ENCODE measurements at places on chromosomes 11 and 22.

DNA sequence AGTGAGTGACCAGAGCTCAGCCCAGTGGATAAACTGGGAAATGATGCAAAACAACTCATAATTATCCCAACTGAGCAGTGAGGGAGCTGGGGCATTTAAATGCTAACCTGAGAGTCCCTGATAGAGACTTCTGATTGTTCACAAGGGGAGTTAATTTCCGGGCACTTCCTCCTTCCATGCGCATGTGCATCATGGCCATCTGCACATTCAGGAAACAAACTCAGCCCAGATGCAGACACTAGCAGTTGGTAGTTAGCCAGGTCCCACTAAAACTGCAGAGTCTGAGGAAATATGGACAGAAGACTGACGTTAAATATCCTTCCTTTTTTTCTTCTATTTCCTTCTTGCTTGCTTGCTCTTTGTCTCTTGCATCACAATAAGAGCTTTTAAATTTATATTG lies 852.1 kb upstream of the LRRC4C start:
- no peak for DNase-seq

DNA sequence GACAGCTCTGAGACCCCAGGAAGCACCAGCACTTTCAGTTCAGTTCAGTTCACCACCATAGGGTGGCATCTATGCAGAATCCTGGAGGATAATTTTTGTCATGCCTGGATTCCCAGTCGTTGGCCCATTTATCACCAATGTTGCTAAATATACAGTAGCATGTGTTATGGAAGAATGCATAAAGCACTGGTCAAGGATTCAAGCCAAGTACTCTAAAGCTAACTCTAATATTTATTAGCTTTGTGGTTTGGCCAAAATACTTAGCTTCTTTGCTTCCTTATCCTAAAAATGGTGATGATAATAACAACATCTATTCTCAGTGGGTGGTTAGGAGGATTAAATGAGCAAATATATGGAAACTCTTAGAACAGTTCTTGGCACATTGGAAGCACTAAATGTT lies 294.7 kb upstream of the ZC3H12C start:
- DNase-seq, result no peak

DNA sequence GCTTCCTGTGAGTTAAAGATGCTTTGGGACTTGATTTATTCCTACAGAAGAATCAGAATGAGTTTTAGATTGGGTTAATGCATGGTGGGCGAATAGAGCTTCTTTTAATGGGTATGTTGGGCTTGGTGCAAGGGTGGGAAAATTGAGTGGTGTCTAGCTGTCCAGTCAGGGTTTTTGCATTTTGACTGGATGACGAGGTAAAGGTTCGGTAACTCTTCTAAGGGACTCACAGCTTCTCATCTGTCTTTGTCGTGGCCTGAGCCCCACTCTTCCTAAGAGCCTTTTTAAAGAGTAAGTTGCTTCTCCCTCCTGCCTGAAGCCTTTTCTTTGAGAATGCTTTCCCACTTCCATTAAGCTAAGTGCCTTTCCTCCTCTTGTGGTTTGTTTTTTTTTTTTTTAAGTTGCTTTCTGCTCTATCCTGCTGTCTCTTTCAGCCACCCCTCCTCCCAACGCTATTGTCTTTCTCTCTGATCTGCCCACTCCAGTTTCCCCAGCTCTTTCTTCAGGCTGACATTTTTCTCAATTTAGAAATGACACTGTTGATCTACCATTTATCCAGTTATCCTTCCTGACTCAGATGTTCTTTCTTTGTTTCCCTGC lies 1.1 kb downstream of the DPF2 start:
- no peak for DNase-seq

- DNase-seq, result no peak
Observed at GRCh38 chr11:35363246-35363801, 56.0 kb downstream of the SLC1A2 start.

- DNase-seq, result no peak
Observed at GRCh38 chr22:39524753-39525657, 4.6 kb downstream of the ATF4 start.

GRCh38 chr11:57913715-57914704 lies 109.7 kb upstream of the OR9Q1 start:
- DNase-seq, result no peak

- DNase-seq, result no peak
Observed at GRCh38 chr22:27377501-27378295, 423.9 kb downstream of the MN1 start.

DNA sequence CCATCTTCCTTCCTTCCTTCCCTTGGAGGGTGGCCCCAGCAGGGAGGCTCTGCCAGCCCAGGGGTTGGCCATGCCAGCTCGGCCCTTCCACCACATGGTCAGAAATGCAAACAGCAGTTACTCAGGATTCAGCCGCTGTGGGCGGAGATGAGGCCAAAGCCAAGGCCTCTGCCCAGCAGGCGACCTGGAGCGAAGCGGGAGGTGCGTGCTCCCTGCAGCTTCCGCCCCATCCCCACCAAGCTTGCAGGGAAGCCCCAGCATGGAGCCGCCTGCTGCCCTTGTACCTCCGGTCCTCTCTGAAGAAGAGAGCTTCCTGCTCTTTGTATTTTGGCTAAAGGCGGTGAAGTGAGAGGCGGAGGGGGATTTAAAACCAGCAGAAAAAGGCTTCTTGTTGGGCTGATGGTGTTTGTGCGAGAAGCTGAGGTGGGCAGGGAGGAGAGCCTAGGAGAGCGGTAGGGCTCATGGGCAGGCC lies 50.4 kb downstream of the ANO1 start:
- DNase-seq, result peak; percentile 88

GRCh38 chr11:47499614-47500013 lies 50.7 kb upstream of the RAPSN start:
- no peak for DNase-seq

GRCh38 chr11:17544181-17544622 lies at the start of gene USH1C:
Gene USH1C, minus strand, starts transcription at chr11:17544416. Its CDS starts 109 bp downstream, at chr11:17544307.
- DNase-seq, result no peak

DNA sequence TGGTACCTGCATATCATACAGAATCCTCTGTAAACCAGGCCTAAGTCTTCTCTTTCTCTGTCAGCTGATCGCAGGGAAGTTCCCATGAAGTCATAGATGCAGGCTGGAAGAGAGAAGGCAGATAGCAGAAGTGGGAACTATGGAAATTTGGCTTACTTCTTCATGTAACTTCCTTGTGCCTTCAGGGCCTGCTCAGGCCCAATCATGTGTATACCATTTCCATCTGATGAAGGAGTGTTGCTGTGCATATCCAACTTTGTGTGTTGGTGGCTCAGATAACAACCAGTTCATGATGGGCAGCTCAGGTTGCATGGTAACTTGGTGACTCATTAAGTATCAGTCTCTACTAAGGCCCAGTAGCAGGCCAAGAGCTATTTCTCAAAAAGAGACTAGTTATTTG lies 53.1 kb upstream of the CEP295 start:
- DNase-seq, result no peak

DNA sequence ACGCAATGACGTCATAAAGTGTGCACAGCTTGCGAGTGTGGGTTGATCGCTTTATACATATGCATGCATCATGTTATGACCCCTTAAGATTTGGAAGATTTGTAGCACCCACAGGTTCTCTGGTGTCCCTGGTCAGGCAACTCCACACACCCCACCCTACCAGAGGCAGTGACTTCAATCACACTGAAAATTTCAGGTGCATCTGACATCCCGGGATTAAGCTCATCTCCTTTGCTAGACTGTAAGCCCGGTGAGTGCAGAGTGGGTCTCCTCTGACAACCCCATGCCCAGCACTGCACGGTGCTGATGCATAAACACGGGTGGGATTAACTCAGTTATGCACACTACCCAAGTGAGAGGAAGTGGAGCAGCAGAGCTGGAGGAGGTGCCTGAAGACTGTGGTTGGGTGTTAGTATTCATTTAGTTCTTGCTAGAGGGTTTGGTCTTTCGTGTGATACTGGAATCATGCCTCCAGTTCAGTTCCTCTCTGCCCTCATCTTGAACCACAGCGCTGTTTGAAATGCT lies 6.5 kb downstream of the ARSA start:
- no peak for DNase-seq

GRCh38 chr11:129937592-129938238 lies 42.3 kb upstream of the NFRKB start:
- no peak for DNase-seq

DNA sequence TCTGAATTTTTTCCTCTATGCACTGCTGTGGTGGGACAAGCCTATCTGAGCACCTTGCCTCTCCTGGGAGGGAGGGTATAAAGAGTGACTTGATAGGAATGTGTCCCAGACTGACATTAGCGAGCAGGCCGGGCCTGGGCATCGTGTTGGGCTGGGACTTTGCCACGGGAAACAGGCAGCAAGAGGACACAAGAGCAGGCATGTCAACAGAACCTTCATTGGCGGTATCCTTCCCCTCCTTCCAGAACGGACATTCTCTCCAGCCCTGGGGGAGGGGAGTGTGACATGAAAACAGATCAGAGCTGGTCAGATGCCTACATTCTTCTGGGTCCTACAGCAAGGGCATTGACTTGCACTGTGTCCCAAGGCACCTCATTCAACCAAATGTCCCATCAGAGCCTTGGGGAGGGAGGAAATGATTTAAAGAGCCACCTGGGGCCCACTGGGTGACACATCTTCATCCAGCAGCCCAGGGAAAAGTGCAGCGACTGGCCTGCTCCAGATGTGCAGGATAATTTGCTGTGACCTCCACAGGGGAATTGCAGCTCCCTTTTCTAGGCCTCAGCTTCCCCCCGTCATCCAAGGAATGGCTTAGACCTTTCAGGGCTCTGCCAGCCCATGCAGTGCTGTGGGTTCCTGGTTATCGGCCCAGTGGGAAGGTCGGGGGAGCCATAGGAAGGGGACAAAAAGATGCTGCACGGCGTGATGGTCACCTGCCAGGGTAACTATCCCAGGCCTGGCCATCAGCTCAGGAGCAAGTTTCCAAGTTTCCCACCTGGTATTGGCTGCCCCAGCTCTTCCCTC lies 21.8 kb upstream of the UVRAG start:
- no peak for DNase-seq

GRCh38 chr11:2175659-2176058 lies 4.0 kb upstream of the TH start:
- DNase-seq, result no peak

- no peak for DNase-seq
Observed at GRCh38 chr11:46498179-46498578, 95.6 kb downstream of the AMBRA1 start.

DNA sequence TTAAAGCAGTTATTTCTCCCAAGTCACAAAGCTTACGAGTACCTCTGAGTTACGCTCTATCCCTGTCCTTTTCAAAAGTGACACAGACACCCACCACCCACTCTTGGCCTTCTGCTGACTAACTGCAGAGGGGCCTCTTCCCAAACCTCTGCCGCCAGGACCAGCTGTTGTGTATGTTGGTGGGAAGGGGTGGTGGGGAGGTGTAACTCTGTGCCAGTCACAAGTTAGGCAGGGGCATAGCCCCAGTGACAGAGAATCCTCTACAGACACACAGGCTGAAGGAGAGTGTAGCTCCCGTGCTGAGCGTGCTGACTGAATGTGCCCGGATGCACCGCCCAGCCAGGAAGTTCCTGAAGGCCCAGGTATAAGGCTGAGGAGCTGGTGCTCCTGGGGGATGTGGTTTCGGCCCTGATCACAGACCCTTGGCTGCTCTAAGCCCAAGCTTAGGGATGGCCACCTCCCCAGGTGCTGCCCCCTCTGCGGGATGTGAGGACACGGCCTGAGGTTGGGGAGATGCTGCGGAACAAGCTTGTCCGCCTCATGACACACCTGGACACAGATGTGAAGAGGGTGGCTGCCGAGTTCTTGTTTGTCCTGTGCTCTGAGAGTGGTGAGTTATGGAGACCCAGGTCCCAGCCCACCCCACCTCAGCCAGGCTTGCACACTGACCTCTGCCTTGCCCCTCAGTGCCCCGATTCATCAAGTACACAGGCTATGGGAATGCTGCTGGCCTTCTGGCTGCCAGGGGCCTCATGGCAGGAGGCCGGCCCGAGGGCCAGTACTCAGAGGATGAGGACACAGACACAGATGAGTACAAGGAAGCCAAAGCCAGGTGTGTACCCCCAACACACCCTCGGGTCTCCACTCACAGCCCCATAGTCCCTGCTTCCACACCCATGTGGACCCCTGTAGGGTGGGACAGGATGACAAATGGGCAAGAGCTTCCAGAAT lies 4.9 kb downstream of the RIC8A start:
- DNase-seq, result no peak

DNA sequence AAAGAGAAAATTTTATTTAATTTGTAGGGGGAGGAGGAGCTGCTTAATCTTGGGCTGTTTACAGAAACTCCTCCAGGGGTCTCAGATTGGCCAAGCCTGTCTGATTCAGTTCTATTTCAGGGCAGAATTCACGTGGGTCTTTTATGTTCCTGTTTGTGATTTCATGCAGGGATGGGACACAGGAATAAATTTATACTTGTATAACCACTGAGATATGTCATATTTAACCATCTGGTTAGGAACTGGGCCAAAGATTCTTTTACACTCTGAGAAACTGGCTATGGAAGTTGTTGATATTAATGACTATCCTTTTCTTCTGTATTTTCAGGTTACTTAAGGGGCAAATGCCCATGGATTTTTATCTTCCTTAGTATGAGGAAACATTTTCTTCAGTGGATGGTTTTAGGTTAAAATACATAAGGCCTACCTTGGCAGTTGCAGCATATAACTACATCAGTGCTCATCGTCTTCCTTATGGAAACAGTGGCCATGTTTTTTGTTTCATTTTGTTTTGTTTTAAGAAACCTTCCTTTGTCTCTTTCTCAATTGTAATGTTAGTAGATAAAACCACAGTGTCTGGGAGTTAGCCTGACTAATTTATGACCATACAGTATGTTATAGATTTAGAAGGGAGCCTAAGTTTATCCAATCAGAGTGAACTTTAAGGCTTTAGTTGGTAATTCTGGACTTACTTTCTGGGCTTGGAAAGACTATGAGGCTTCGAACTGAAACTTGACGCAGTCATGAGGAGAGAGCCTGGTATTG lies 132.4 kb upstream of the ANO3 start:
- no peak for DNase-seq

GRCh38 chr11:65489706-65490320 lies 9.0 kb upstream of the MALAT1 start:
- DNase-seq, result peak; percentile 83

DNA sequence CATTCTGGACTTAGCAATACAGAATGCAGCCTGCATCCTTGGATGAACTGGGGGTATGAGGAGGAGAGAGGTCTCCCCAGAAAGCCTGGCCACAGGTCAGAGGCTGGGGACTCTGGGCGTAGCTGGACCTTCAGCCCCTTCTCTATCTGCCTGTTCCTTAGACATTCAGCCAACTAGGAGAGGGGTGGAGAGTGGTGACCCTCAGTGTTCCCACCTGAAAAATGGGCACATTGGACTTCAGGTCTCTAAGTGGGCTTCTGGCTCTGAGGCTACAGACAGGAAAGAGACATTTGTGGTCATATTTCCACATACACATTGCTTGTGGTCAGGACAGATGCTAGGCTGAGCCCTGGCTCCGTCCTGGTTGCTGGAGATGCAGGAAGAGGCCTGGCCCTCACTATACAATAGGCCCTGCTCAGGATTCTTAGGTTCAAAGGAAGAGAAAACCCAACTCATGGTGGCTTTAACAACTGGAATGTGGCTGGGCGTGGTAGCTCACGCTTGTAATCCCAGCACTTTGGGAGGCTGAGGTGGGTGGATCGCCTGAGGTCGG lies 30.1 kb upstream of the CBX7 start:
- no peak for DNase-seq

- DNase-seq, result no peak
Observed at GRCh38 chr11:130798280-130798679, 118.0 kb downstream of the SNX19 start.

GRCh38 chr11:32890843-32891656 lies 1.6 kb upstream of the QSER1 start:
- no peak for DNase-seq

All from coronary artery (tissue), 2 donors.